ENCODE measurements at places on chromosomes 4 and X.

DNA sequence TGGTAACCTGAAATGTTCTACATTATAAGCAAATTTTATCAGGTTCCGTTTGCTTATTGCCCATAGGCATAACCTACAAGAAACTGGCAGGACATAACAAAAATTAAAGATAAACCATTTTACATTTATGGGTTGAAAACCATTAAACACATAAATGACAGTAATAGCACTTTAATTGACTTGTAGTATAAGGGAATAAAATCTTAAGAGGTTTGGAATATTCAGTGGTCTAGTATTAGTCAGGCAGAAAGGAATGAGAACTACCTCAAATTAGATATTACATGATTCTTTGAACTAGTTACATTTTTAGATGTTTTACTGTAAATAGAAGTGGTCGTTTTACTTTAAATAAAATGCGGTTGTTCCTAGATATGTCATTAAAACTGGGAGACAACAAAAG, 111.9 kb downstream of the ADAMTS3 start:
- DNase-seq, result no peak

DNA sequence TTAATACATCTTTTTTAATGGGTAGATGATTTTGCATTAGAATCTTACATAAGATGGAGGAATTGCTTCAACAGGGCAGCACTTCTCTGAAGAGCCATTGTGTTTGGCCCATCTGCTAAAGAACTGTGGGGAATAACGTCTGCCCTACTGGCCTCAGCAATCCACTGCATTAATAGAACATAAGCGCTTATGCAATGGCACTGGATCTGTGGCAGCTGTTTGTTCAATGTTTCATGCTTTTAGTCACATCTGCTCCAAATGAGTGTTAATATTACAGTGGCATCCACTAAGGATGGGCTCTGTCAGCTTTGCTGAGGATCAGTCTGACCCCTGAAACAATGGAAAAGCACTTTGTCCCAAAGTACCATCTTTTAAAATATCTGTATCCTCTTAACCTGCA, 279.0 kb upstream of the GK2 start:
- DNase-seq, result no peak

GRCh38 chr4:87698394-87698793, 48.3 kb downstream of the DMP1 start:
- DNase-seq, result no peak

DNA sequence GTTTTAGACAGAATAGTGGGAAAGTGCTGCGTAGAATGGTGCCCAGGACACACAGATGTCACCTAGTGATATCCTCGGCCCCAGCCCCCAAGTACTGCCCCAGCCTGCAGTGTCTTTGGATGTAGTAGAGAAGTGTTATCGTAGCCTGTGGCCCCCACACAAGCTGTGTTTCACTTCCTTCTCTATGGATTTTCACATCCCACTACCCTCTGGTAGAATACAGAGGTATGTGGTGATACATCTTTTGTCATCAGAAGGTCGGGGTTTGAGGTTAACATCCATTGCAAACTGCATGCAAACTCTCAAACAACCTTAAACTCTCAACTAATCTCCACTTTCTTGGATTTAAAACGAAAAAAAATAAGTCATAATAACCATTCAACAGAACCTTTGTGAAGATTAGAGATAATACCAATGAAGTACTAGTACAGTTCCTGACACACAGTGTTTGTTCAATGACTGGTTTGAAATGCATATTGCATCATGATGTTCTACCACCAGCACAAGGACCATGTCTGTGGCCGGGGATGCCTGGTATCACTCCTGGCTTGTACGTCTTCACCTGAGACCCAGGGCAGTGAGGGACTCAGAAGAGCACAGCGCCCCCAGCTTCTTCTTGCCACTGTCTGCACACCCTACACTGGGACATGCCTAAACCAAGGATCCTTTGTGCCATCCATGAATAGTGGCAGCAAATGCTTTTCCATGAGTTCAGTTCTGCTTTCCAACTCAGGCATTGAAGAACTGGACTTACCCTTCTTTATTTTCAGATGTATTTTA, 267.3 kb downstream of the DCTD start:
- no peak for DNase-seq

DNA sequence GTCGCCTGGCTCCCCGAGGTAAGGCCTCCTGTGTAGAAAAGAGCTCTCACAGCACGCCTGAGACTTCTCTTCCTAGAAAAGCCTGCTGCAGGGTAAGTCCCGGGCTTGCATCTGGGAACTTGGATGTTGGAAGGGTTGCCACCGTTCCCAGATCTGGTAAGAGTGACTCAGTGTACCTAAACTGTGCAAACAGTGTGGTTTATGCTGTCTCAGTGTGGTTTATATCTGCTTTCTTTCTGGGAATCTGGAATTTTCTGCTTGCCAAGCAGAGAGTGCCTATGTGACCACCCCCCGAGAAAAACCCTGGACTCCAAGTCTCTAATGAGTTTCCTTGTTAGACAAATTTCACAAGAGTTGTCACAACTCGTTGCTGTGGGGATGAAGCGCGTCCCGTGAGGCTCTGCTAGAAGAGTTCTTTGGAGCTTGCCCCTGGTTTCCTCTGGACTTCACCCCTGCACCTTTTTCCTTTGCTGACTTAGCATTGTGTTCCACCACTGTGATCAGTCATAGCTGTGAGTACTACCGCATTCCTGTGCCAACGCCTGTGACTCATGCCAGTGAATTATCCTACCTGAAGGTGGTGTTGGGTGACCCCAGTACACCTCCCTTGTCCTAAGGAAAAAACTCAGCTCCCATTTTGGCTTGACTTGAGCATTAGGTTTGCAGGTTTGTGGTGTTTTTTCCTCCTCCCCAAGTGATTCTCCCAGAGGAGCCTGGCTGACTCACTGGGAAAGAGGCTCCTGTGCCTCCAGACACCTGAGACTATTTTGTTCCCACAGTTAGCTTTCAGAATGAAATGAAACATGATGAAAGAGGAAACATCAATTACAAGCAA, 14.5 kb downstream of the SLC2A9 start:
- no peak for DNase-seq

DNA sequence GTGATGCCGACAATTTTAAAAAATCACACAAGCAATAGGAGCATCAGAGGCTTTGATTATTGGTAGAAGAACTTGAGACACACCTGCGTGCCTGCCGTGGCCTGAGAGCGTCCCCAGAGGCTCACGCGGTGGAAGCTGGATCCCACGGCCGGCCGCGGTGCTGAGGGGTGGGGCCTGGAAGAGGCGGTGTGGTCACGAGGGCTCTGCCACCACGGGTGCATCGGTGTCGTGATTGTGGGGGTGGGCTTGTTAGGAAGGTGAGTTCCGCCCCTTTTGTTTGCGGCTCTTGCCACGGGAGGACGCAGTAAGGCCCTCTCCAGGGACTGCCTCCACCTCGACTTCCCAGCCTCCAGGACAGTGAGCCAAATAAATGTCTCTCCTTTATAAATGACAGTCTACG, 77.2 kb upstream of the ADRA2C start:
- DNase-seq, result no peak

All from left cardiac atrium (tissue), 4 donors.